ENCODE measurements at places on chromosomes 13 and 19.

DNA sequence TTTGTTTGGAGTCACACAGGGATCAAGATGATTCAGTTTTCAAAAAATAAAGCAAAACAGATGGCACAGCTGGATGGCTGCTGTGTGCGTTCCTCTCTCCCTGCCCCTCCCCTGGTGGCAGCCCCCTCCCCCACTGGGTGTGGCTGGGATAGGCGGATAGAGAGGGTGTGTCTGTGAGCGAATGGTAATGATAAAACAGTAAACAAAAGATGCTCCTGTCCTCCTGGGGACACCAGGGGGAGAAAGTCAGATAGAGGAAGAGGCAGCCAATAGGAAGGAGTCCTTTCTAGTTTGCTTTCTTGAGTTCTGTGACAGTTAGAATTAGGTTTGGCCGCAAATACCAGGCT is 6.5 kb downstream of the TMEM255B start:
- no peak for DNase-seq

- DNase-seq: no peak
Measured at GRCh38 chr13:64993514-64994164, 2236.5 kb downstream of the PCDH9 start.

DNA sequence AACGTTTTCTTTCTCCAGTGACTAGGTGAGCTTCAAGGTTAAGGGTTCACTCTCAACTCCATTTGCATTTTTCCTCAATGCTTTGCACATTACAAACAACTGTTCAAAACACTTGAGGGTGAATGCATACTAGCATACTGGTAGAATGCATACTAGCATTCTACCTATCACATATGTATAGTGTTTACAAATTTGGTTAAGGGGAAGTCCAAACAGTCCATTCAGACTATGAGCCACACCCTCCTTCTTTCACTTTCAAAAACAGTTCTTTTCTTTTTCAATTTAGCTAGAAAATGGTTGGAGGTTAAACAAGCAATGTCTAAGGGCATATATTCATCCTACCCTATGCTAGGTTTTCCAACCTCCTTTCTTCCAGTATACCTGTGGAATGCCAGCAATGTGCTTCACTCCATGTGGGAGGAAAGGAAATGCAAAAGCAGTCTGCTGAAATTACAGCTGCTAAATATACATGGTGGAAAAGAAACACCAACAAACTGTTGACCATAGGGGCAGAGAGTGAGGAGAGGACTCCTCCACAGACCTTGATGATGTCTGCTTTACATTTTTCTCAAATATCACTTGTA is 102.6 kb downstream of the DOCK9 start:
- no peak for DNase-seq

DNA sequence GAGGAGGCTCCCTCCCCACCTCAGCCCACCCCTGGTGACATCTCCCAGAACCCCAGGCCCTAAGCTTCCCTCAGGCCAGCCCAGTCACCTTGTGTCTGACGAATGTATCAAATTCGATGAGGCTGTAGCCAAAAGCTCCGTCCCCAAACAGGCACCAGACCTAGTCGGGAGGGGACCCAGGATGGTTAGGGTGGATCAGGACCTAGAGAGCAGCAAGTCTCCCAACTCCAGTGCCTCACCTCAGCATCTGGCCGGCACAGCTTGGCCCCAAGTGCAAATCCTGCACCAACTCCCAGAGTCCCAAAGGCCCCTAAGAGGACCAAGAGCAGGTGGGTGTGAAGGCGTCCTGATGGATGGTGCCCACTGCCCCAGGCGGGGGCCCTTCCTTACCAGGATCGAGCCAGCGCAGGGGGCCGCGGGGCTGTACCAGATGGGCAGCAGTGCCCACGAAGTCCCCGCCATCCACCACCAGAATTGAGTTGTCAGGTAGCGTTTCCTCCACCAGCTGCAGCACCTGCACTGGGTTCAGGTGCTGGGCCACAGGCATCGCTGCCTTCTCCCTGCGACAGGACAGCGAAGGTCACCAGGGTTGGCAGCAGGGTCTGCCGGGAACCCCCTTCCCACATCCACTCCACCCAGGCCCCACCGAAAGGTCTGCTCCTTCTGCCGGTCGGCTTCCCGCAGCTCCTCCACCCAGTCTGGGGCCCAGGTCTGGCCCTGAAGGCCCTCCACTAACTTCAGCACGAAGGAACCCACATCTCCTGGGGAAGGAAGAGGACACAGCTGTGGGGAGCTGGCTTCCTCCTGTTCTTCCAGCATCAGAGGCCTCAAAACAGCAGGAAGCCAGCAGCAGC is 8.8 kb downstream of the SYDE1 start:
- no peak for DNase-seq

DNA sequence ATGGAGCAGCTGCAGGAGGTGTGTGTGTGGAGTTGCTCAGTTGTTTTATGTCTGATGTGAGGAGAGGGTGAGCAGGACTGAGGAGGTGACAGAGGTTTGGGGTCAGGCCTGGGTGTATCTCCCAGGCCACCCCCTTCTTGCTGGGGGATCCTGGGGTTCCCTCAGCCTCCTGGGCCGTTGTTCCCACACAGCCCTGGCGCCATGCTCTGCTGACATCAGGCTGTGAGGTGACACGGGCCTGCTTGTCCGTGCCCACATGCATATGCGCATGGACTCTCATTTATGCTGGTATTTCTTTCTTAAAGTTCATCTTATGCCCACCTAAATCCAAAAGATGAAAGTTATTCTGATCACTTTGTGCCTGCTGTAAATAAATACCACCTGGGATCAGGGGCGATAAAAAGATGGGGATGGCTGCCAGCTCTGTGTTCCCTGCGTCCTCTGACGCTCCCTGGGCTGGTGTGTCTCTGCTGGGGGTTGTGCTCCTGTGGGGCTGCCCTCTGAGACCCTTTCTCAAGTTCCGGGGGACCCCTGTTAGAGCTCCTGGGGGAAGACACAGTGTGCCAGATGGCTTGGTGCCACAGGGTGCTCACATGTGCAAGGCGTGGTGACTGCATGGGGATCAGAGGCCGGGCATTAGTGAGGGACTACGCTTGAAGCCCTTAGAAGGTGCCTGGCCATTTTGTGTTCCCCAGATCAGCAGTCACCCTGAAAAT is 12.6 kb downstream of the NAXD start:
- no peak for DNase-seq

DNA sequence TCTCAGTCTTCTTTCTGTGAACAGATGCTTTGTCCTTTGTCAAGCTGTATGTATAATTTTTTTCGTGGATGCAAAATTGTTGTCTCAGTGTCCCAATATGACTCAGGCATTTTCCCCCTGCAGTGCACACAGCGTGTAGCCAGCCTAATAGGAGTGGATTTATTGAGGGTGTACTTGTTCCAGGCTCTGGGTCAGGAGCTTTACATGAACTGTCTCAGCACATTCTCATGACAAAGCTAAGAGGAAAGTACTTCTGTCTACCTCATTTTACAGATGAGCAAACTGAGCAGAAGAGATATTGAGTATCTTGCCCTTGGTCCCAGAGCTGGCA is 50.8 kb downstream of the STK24 start:
- DNase-seq: no peak

DNA sequence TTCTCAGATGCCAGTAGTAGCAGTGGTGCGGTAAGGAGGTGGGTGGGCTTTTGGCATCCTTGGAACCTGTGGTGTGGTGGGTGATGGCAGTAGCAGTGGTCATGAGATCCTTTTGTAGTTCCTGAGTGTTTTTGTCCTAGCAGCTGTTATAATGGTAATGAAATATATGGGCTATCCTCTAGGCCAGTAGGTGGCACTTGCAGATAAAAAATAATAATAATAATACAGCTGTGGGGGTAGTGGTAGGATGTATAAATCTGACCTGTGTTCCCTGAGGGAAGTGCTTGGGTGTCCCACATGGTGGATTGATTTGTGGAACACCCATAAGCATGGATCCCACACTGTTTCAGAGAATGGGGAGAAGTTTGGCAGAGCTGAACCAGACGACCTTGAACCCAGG is 334.0 kb downstream of the SLITRK5 start:
- no peak for DNase-seq

DNA sequence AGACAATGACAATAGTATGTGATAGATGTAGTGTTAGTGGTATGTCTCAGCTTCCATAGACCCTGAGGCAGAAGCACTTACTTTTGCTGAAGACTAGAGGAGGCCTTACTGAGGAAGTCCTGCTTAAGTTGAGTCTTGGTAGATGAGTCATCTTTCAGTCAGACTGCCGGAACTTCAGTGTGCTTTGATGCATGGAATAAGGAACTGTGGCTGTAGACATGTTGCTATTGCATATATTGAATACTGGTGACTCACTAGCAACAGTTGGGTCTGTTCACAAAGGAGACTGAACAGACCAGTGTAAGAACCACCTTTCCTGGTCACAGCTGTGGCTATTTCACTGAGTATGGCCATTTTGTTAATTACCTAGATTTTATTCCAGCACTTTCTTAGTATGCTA is 1000.6 kb downstream of the OLFM4 start:
- peak; percentile 2 for DNase-seq

DNA sequence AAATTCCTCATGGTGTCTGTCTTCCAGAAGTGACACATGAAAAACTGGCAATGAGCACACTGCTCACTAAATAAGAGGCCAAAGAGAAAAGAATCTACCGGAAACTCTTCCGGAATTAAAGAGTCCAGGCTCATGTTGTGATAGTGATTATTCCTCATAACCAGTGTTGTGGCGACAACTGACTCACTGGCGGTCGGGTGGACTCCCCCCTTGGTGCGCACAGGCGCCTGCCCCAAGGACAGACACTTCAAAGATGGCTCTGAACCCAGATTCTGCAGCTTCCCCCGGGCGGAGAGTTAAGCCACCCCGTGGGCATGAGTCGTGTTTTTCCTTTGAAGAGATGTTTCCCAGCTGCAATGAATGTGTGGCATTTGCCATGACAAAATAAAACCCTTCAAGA is 10.3 kb downstream of the IL17D start:
- DNase-seq: peak; percentile 74

DNA sequence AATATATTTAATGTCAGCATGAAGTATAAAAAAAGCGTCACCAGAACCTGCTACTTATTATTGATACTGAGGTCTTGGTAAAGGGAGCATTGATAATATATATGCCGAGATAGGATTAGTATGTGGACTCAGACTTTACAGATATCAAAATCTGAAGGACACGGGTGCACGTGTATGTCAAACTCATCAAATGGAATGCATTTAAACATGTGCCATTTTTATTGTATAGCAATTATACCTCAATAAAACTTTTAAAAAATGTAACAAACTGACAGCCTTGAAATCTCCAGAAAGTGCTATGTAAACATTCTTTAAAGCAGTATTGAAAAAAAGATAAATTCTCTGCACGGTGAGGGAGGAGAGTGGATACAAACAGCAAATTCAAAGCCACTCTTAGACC is 157.9 kb downstream of the RNF17 start:
- no peak for DNase-seq

DNA sequence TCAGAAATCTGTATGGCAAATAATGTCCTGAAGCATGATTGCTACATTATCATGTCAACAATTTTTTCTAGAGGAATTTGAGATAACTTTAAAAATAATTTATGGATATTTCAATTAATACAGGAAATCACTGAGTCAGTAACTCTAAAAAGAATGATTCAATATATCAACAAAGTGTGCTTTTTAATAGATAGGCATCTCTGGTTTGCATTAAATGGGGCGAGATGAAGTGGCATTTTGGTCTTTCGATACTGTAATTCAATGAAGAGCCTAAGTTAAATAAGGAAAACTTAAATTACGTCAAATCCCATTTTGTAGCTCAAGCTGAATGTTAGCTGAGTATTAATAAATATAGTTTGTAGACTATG is 342.8 kb downstream of the DACH1 start:
- no peak for DNase-seq

DNA sequence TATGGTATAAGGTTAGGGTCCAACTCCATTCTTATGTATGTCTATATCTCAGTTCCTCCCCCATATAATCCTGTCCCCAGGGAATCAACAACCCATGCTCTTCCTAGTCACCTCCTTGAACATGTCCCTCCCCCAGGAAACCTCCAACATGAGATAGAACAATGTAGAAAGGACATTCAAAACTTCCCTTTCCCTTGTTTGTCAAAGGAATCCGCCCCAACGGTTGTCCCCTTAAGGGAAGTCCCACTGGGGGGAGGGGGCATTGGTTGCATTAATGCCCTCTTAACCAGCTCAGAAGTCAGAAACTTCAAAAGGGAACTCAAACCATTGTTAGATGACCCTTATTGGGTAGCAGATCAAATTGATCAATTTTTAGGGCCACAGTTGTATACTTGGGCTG is 6.8 kb upstream of the ZNF561 start:
- no peak for DNase-seq

GRCh38 chr19:58476498-58477015 is 405 bp downstream of the ZNF446 start:
- DNase-seq: peak; percentile 25

DNA sequence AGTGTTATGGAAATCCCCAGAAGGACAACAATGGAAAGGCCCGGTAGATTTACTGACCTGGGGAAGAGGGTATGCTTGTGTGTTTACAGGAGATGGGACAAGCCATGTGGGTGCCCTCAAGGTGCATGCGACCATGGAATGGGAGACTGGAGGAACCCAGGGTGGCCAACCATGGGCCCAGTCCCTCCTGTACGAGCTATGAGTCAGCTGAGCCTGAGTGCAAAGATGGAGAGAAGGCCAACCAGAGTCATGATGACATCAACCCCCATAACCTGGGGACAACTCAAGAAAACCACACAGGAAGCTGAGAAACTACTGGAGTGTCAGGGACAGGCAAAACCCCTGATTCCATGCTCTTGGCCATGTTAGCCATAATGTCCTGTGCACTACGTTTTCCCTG is 7.8 kb downstream of the ZNF350 start:
- no peak for DNase-seq

DNA sequence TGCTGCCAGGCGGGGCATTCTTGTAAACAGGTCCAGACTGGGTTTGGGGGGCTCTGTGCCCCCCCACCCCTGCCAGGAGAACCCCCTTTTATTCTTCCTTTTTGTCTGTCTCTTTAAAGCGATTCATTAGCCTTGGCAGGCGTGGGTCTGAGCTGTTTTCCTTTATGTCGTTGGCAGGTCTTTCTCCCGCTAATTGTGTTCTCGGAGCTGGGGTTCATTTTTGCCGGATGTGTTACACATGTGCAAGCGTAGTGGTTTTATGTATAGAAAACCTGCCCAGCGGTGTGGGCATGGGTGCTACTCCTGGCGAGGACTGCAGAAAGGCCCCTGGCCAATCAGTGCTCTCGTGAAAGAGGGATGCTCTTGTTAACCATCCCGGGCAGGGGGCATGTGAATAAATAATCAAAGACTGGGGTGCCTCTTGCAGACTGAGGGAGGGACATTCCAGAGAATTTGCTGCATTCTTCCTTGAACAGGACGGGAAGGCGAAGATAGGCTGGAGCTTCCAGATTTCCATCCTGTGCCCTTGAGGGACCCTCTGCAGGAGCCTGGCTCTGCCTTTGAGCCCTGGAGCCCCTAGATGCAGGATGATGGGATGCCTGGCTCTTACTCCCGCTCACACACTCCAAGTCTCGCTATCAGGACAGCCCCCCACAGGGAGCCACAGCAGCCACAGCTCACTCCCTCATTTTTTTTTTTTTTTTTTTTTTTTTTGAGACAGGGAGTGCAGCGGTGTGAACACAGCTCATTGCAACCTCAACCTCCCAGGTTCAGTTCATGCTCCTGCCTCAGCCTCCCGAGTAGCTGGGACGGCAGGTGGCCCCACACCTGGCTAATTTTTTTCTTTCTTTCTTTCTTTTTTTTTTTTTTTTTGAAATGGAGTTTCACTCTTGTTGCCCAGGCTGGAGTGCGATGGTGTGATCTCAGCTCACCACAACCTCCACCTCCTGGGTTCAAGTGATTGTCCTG is 14.1 kb downstream of the CARM1 start:
- DNase-seq: no peak

GRCh38 chr13:94825507-94825906 is 113.2 kb upstream of the SOX21 start:
- no peak for DNase-seq

- DNase-seq: no peak
Measured at GRCh38 chr13:59493436-59493965, 670.2 kb downstream of the DIAPH3 start.
